Hematopoietic multipotent progenitor cell treated with erythropoietin and hydrocortisone succinate and interleukin-3 and kit ligand, for 17 days (in vitro differentiated cells): ENCODE measurements at places on chromosomes 2 and 18.

DNA sequence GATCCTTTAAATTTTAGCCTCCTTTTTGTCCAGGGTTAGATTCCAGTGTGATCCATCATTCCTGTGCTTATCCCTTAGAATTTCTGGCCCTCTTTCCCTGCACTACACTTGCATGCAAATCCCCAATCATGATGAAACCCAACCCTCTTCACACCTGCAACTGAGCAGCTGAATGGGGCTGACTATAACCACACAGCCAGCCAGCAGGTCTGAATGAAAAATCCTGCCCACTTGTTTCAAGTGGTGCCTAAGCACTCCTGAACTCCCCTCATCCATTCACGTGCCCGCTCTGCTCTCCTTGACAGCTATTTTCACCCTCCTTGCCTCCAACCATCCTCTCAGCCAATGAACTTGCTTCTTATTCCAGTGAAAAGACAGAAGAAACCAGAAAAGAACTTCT, 80.5 kb upstream of the AFF3 start:
- no peak for DNase-seq

- DNase-seq: no peak
These were observed 45.2 kb downstream of the GAREM1 start for GRCh38 chr18:32425466-32425865.

- DNase-seq: no peak
These were observed 31.6 kb upstream of the SP3 start for GRCh38 chr2:173996766-173997165.

DNA sequence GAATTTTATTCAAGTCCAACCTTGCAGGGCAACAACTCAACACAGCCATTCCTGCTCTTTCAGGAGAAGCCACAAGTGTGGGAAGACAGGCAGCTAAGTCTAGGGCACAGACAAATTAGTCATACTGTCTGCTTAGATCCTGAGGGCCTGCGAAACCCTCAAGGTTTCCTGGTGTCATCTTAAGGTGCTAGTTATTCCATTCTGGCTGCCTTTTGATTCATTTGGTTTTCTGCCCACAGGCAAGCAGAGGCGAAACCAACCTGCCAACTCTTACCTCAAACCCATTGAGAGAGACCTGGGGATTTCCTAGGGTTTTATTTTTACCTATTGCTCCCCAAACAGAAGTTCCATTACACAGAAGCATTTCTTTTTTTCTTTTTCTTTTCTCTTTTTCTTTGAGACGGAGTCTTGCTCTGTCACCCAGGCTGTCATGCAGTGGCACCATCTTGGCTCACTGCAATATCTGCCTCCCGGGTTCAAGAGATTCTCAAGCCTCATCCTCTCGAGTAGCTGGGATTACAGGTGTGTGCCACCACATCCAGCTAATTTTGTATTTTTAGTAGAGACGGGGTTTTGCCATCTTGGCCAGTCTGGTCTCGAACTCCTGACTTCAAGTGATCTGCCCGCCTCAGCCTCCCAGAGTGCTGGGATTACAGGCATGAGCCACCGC, 23.7 kb upstream of the SCYGR1 start:
- no peak for DNase-seq

DNA sequence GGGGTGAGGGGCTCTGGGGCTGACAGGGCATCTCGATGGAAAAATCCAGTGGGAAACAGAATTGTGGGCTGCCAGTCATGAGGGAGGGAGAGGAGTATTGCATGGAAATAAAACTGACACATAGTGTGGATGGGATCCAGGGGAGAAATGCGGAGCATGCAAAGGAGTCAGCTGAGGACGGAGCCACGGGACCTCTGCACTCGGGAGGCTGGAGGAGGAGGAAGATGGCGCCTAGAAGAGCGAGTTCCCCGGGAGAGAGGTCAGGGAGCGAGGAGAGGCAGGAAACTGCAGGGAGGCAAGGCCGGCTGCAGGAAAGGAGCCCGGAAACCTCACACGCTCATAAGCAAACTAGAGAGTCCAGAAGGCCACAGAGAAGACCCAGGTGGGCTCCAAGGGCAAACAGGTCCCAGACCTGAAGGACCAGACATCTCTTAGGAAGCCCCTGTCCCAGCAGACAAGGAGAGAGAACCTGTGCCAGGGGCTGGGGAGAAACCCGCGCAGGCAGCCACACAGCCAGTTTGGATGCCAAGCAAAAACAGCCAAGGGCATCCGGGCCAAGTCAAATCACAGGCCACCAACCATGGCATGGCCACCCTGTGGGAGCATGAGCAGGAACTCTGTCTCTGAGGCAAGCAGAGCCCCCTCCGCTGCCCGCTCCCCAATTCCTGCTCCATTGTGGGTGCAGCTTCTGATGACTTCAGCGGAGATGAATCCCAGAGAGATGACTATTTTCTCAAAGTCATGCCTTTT, 218.8 kb upstream of the ID2 start:
- no peak for DNase-seq

DNA sequence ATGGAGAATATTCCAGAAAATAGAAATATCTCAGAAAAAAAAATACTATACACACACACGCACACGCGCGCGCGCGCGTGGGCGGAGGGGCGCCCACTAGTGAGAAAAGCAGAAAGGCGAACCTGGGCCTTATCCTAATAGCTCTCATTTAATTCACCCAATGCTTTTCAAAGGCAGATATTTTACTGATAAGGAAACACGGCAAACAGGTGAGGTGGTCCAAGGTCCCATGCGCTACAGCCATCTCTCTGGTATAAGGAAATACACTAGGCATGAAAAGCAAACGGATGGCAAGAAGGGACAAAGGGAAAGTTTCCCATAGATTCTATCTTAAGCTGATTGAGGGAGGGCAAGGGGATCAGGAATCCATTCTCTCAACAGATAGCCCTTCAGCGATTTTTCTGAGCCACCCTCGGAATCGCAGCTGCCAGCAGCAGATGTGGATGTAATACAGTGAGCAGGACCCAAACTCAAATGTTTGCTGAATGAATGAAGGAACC, 136.7 kb downstream of the TMEM247 start:
- DNase-seq: peak; percentile 49

DNA sequence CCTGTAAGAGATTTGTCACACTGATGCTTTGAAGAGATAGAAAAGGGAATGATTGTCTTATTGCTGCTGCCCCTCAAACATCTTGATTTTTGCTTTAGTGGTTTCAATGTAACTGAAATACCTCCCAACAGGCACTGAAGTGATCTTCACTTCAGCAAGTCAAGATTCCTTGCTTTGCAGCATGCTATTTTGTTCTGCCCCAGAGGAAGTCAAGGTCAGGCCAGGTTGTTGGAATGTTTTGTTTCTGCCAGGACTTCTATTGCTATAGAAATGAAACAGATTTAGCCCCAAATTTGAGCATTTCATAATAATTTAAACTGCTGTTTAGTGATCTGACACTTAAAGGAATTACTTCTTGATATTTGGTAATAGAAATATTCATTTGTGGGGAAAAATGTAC, 277.6 kb downstream of the ZNF804A start:
- no peak for DNase-seq

- no peak for DNase-seq
These were observed 24.1 kb upstream of the OTOS start for GRCh38 chr2:240164586-240164985.

GRCh38 chr2:147424766-147425165, 420.1 kb upstream of the ACVR2A start:
- no peak for DNase-seq

GRCh38 chr2:63696496-63696895, 107.7 kb downstream of the MDH1 start:
- no peak for DNase-seq

GRCh38 chr18:10169064-10169562, 255.3 kb downstream of the VAPA start:
- no peak for DNase-seq

GRCh38 chr2:9738535-9739496, 104.5 kb upstream of the TAF1B start:
- no peak for DNase-seq

DNA sequence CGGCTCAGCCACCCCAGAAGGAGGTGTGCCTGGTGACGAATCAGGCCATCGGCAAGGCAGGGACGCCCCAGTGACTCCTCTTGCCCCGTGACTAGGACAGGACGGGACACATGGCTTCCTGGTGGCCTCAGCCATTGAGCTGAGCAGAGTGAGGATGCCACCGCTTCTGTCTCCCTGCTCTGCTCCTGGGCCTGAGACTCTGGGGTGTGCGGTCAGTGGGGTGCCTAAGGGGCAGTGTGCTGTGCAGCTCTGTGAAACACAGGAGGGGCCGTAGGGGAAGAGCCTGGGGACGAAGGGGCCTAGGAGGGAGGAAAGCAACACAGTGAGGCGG, 24.3 kb downstream of the IGFBP5 start:
- no peak for DNase-seq

GRCh38 chr2:66069937-66070720, 364.8 kb upstream of the MEIS1 start:
- DNase-seq: no peak

- DNase-seq: peak; percentile 25
These were observed 61.1 kb upstream of the ID2 start for GRCh38 chr2:8620611-8621382.

GRCh38 chr2:241506793-241507429, 1.5 kb downstream of the STK25 start:
- DNase-seq: no peak

- DNase-seq: no peak
These were observed 400.0 kb downstream of the ARHGAP15 start for GRCh38 chr2:143529118-143529720.

- no peak for DNase-seq
These were observed 3.6 kb upstream of the MYOM1 start for GRCh38 chr18:3223356-3223755.

DNA sequence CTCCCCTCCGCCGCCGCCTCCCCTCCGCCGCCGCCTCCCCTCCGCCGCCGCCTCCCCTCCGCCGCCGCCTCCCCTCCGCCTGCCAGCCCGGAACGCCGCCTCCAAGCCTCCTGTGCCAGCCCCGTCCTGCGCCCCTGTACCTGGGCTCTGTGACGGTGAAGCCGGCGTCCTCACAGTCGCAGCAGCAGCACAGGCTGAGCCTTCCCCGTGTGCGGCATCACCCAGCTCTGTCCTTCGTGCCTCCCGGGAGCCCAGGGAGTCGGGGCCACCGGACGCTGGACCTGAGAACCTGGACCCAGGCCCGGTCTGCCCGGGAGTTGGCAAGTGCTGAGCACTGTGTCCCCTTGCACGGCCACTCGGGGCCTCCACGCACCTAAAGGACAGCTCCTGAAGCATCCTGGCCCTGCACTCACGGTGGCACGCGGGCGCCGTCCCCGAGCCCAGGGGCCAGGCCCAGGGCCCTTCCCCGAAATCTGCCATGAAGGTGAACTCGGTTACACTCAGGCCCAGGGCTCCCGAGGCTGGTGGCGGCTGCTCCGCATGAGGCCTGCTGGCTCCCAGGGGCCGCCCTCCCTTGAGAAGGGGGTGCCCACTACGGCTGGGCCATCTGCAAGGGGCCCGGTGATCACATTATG, 32.9 kb downstream of the RTP5 start:
- no peak for DNase-seq

DNA sequence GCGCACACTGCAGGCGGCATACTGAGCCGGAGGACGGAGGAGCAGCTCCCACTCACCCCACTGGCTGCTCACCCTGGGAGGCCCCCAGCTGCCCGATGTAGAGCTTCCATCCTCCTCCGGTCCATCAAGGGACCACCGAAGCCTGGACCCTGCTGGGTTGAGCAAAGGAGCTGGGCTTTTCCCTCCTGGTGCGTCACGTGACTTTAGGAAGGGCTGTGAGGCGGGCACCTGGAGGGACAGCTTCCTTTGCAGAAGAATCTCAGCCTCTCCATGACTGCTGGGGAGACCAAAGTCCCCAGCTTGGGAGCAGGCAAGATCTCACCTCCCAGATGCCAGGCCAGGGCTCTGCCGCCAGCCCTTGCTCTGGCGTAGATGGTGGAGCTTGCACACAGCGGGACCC, 102.7 kb downstream of the TWIST2 start:
- DNase-seq: no peak

- no peak for DNase-seq
These were observed 79.5 kb downstream of the FAM161A start for GRCh38 chr2:61774351-61774750.

DNA sequence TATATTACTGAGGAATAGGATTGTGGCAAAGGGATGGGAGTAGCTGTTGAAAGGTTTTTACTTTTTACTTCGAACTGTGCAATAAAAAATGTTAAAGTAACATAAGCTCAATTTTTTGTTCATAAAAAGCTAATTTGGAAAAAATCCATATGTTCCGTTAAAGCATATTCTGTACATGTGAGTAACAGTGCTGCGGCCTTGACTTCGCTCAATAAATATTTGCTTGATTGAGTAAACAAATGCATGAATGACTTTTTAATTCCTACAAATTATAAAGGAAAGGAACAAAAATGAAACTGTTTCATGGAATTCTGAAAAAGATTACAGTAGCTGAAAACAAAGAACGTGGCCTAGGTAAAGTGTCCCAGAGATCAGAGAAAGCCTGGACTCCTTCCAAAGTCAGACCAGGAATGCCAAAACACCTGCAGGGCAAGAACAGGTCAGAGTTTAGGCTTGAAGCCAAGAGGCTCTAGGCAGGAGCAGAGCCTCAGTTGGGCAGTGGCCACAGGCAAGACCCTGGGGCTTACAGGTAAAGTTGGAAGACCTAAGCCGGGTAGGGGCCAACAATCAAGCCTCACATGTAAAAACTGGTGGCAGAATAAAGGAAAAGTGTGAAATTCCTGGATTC, 44.3 kb upstream of the FIGN start:
- DNase-seq: no peak

GRCh38 chr2:357811-358210, 69.9 kb upstream of the ALKAL2 start:
- no peak for DNase-seq

GRCh38 chr2:217228732-217229131, 368.9 kb upstream of the TNP1 start:
- no peak for DNase-seq

GRCh38 chr2:186256540-186256939, 229.5 kb upstream of the ZC3H15 start:
- no peak for DNase-seq

DNA sequence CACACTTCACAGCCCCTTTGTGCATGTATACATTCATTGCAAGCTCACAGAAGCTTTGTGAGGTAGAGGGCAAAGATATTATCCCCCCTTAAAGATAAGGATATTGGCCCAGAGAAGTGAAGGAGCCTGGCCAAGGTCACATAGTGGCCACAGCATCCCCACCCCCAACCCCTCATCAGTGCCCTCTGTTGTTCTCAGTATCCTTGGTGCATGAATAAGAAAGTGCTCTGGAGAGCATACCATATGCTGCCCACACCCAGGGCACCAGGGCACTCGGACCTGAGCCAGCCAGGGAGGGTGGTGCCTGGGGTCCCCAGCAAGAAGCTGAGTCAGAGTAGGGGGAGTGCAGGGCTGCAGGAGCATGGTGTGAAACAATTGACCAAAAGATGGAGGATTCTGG, 3.3 kb downstream of the DYSF start:
- DNase-seq: no peak

GRCh38 chr2:20594957-20595356, 55.9 kb downstream of the HS1BP3 start:
- DNase-seq: no peak

GRCh38 chr2:9656270-9656766, 25.5 kb upstream of the YWHAQ start:
- DNase-seq: no peak

- DNase-seq: no peak
These were observed 238.5 kb downstream of the WDR7 start for GRCh38 chr18:56889621-56890020.
